ENCODE measurements at places on chromosomes 1 and 21. TPM values are rescaled to one million over a fixed set of nuclear protein-coding genes. Genes with fewer than 3 reads are reported as not detected.

MAP3K21 gene
- total RNA-seq, result 21.0 TPM

NTMT2 gene
- total RNA-seq, result not detected

APOBEC4 gene
- not detected for total RNA-seq

SPEN gene
- total RNA-seq, result 59.6 TPM

KPRP gene
- not detected for total RNA-seq

TSPAN1 gene
- 34.1 TPM for total RNA-seq
